Tibial artery (tissue), 4 donors: ENCODE measurements at places on chromosomes 3 and 15.

- no peak for DNase-seq
Observed at GRCh38 chr15:98422130-98422478, 226.2 kb upstream of the IGF1R start.

DNA sequence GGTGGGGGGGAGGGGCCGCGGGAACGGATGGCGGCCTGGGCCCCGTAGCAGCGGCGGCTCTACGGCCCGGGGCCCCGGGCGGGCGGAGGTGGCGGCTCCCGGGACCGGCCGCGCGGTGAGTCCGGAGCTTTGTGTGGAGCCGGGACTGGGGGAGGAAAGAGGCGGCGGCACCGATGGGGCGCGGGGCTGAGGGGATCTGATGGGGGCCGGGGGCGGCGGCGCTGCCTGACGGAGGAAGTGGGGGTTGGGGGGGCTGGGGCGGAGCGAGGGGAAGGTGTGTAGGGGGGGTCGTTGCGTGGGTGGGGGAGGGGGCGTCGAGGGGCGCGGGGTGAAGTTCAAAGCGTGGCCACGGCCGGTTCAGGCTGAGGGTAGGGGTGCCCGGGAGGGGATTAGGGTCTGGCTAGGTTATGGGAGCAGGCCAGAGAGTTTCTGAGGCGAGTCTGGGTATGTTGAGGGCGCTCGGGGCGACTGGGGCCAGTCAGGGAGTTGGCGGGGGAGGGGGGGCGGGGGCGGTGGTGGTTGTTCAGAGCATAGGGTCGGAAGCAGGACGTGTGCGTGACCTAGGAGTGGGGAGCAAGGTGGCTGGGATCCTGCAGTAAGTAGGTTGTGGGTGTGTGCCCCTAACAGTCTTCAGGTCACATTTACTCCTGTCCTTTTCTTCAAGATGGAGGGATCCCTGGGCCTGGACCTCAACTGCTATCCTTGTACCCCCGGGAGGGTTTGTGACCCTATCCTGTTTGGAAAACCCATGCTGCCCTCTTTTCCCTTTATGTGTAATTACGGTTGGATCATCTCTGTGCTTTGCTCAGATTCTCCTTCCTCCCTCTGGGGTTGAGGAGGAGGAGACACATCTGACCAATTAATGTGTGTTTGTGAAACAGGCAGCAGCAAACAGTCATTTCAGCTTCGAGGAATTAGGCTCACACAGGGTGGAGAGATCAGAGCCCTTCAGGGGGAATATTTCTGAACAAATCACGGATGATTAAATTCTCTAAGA lies 644 bp downstream of the ZNF609 start:
- DNase-seq, result peak; percentile 38

DNA sequence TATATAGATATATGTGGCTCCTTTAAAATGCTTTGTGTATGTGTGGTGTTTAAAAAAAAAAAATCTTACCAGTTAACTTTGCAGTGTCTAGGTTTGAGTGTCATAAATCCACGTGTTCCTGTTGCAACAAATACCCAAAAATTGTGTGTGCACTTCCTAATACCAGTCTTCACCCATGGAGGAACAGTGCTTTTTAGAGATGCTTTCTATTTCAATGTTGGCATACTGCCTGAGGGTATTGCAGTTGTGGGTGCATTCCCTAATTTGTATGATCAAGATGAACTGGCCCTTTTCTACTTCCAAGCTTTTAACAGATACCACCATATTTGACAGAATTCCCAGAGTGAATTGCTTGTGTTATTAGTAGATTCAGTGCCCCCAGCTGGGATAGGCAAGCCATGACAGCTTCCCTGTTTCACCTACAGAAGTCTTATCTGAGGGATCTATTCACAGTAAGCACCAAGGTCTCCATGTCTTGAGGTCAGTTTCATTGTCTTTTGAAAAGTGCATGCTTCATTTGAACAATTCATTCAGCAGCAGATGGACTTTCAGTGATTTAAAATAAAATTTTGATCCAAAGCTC lies 68.9 kb upstream of the GOLGA6B start:
- no peak for DNase-seq

DNA sequence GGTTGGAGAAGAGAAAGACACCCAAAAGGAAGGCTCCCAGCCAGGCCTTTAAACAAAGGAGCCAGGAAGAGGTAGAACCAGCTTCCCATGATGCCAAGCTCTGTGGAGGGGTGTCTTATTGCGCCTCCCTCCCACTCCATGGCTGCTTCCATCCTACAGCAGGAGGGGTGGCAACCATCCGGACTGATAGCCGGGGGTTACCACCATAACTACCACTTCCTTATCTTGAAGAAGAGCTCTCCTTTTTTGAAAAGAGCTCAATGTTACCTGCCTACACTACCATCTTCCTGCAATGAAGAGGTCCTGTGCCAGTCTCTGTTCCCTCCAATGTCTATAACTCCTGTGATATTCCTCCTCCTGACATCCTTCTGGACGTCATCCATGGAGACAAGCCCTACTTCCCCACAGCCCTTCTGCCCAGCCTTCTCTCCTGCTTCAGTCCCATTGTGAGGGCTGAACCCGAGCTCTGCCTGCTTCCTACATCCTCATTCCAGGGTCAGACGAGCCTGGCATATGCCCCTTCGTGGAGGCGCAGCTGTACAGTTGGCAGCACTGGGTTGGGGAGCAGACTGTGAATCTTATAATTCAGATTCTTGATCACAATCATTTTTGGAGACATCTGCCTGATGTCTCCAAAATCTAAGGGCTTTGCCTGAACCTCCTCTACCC lies 8.5 kb downstream of the CCDC9B start:
- no peak for DNase-seq

DNA sequence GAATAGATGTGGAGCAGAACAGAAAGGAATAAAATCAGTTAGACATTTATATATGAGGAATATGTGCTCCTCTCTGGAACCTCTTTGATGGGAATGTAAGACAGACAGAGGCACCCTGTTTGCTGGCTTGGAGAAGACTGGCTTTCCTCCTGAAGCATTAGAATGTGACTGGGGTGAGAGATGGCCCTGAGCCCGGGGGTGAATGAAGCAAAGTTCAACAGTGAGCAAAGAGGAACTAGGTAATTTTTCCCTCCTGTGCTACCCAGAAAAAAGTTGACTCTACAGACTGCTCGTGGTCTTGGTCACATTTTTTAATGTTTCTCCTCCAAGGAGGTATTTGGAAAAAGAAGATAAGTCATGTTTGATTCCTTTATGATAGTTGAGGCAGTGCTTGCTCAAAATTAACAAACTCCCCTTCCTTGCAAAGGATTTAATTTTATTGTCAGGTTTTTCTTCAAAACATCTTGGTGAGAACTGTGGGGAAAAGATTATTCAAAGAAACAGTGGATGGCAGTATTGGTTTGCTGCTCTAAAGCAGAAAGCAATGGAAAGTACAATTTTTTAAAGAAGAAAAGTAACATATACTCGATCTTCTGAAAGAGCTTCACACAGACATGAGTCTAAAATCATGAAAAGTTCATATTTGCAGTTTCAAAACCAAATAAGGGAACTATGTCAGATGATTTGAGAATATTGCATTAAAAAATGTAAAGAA lies 370.4 kb upstream of the CDIN1 start:
- DNase-seq, result no peak

DNA sequence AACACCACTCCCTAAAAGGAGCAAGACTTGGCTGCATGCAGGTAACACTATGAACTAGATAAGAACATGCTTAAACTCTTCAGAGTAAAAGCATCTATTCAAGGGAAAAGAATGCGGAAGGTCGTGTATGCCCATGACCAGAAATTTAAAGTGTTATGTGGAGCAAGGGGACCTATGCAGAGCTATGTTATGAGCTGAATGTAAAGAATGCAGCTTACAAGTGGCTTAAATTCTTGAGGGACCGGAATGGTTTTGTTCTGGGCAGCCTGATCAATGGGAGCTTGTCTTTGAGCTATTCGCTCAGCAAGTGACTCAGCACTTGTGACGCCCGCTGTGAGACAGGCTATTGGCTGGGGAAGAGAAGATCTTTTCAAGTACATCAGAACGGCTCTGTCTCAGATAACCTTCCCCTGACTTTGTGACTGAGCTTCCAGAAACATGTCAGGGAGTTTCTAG lies 367.5 kb upstream of the THBS1 start:
- no peak for DNase-seq

DNA sequence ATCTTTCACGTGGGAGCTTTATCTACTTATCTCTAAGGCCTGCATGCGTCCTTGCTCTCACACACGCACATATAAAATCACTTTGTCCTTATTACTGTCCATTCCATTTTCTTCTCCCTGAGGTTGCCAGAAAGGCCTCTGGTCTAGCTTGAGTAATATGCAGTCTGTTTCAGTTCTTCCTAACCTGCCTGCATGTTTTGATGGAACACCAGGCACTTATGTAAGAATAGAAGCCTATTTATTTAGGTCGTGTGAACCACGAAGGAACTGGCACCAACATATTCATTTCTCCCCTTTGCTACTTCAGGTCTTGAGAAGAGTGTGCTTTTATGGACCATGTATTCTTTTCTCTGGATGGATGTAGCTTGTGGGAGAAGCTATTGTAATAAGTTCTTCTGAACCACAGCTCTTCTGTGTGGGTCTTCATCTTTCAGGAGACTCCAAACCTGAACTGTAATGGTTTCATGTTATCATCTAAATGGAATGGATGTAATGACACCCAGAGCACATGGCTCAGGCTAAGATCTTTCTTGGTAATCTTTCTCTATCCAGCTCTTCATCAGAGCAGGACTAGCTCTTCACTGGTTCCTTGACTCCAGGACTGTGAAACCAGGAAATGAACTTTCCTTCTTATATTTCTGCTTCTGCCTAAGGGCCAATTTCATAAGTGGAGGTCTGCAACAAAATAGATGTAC lies 53.8 kb downstream of the UBE2E2 start:
- no peak for DNase-seq

DNA sequence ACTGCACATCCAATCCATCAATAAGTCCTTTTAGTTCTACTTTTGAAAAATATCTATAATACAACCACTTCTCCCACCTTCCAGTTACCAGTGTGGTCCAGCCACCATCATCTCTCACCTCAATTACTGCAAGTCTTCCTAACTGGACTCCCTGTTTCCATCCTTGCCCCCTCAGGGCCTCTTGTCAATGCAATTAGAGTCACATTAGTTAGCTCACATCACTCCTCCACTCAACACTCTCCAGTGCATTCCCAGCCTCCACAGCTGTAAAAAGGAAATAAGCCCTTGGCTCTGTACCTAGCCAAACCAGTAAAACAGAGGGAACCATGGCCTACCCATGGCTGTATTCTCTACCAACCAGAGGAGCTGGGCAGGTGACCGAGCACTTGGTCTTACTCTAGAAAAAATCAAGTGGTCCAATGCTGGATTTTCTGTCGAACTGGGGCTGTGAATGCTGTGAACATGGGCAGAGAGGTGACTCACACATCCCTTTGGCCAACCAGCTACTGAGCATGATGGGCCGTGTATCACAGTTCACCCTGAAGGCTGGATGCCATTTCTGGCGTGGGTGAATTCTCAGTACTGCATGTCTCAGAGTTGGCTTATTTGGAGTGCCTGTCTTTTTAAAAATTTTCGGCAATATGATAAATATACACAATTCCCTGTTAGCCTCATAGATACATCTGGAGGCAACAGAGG lies 62.5 kb upstream of the C15orf61 start:
- DNase-seq, result no peak

DNA sequence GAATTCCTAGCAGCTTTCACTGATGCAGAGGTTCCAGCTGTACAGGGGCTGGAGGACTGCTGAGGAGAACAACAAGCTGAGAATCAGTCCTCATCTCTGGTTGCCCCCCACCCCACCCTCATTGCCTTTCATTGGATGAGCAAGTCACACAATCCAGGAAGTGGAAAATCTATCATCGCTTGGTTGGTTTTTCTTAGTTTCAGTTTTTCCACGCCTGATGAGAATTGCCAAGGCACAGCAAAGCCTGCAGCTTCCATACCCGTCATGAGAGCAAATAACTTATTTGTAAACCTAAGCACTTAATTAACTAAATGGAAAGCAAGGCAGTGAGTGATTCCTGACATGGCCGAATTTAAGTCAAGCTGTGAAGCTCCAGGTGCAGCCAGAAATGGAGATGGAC lies 21.4 kb upstream of the LIPC start:
- DNase-seq, result peak; percentile 39

DNA sequence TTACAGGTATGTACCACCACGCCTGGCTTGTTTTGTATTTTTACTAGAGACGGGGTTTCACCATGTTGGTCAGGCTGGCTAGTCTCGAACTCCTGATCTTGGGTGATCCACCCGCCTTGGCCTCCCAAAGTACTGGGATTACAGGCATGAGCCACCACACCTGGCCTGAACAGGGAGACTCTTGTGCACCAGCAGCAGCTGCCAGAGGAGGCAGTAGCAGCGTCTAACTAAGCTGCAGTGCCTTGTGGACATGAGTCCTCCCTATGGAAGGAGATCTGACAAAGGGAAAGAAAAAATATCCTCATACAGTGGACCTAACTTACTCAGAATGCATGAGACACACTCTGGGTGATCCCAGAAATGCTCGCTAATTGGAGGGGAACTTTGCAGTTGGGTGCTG lies 36.8 kb upstream of the NEO1 start:
- no peak for DNase-seq

- no peak for DNase-seq
Observed at GRCh38 chr3:139301183-139301582, 42.6 kb upstream of the MRPS22 start.

DNA sequence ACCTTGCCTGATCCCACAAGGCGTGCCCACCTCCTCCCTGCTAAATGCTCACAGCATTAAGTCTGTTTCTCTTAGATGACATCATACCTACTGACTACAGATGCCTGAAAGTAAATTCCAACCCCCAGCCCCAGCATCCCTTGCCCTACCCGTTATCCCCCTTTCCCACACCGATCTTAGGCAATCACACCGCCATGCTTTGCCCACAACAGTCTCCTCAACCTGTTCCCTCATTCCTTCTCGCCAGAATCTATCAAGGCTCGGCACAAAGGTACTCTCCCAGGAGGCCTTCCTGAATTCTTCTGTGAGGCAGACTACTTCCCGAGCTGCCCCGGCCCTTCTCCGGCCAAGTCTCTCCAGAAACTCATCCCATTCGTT lies 789 bp upstream of the SEC61A1 start:
- DNase-seq, result no peak

GRCh38 chr15:27928386-27928785 lies 170.7 kb downstream of the OCA2 start:
- DNase-seq, result no peak

GRCh38 chr3:45817831-45818522 lies 21.6 kb upstream of the SLC6A20 start:
- peak; percentile 70 for DNase-seq

GRCh38 chr3:29465836-29466235 lies 185.0 kb downstream of the RBMS3 start:
- no peak for DNase-seq

DNA sequence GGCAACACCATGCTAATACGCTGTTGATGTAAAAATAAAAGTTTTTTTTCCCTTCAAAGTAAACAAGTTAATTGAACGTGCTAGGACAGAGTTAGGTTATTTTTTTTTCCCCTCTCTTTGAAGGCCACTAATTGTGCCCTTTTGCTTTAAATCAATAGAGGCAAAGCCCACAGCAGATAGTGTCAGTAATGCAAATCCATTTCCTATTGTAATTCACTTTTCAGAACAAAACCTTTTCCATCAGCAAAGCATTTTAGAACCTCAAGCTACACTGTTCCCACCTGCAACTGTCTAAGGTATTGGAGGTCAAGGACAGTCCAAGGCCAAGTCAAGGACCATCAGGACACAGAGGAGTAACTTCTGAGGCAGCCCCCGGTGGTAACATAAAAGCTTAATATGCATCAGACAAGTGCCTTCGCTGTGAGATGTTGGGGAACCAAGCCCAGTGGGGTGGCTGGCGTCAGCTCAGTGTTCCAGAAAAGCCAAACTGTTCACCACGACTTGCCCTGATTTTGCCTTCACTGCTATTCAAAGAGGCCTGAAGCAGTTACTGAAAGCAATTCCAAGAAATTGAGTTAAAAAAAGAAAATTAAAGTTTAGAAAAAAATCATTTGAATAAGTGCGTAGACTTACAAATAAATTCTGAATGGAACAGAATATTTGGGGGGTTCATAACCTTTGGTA lies 65.8 kb upstream of the ICE2 start:
- no peak for DNase-seq
